ENCODE measurements at places on chromosomes 13 and 19. TPM values are rescaled to one million over a fixed set of nuclear protein-coding genes. Genes with fewer than 3 reads are reported as not detected.

The SLITRK1 gene
- total RNA-seq, result not detected

The ARHGEF7 gene
- 72.2 TPM for total RNA-seq

The ZNF30 gene
- total RNA-seq, result 4.0 TPM

The STOML3 gene
- total RNA-seq, result not detected

- H3K27me3 ChIP-seq, result no peaks in the 10 kb centered on the region
- H3K27ac ChIP-seq, result no peak overlapping the region
- no peak overlapping the region for H3K4me3 ChIP-seq
Observed at GRCh38 chr13:54841682-54842081, 1813.1 kb downstream of the OLFM4 start.

GRCh38 chr19:33553530-33554310 lies 32.1 kb upstream of the PEPD start:
- DNase-seq, result no peak
- H3K4me1 ChIP-seq, result no peaks in the 10 kb centered on the region
- H3K36me3 ChIP-seq, result no peaks in the 10 kb centered on the region
- no peak overlapping the region for H3K4me3 ChIP-seq

DNA sequence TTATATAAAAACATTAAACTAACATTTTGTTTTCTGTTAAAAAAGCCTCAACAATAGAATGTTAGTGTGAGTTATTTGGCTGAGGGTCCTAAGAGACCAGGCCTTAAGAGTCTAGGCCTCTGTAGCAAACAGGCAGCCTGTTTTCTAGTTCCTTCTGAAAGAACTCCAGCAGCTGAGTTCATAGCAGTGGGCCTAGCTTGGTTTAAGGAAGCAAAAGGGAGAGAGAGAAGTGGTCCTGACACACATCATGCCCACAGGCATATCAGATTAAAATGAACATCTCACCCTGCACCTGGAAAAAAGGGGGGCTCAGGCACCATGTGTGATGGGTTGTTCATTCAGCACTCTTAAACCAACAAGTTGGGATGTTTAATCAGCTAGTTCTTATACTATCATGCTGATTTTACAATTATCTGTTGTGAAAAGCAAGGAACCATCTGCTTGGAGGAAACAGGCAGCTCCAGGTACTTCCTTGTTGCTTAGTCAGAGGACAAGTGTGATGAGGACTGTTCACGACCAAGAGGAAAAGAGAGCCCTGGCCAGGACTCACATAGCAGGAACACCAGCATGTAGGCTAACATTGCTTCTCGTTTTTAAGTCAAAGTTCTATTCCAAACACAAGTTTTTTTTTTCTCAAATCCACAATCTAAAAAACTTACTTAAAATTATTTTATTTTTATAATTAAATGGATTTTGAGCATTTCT lies 81.3 kb upstream of the FRY start:
- no peak for DNase-seq
- H3K27ac ChIP-seq, result no peak overlapping the region
- peaks cover 1% of the 10 kb centered on the region for H3K36me3 ChIP-seq
- H3K4me1 ChIP-seq, result peaks cover 8% of the 10 kb centered on the region
- no peak overlapping the region for H3K4me3 ChIP-seq
- no peaks in the 10 kb centered on the region for H3K27me3 ChIP-seq

- H3K27ac ChIP-seq, result no peak overlapping the region
- H3K36me3 ChIP-seq, result peaks cover 49% of the 10 kb centered on the region
- H3K4me1 ChIP-seq, result peaks cover 32% of the 10 kb centered on the region
- DNase-seq, result no peak
- H3K27me3 ChIP-seq, result no peaks in the 10 kb centered on the region
Observed at GRCh38 chr19:55044771-55045716, 7.0 kb upstream of the GP6 start.

DNA sequence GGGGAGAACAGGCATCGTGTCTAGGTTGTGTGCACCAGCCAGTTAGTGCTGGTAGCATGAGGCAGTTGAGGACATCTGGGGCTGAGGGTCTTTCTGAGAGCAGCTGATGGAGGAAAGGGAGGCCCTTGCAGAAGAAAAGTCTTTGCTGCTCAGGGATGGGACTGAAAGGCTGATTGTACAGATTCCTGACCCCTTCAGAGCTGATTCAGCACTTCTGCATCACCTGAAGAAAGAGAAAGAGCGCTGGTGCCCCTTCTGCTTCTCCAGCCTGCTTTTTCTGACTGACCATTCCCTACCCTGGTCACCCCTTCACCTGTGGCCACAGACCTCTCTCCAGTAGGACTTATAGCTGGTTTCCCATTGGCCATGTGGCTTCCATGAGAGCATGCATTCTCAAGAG lies 476.2 kb downstream of the TSHZ3 start:
- no peak overlapping the region for H3K27ac ChIP-seq
- DNase-seq, result no peak
- no peaks in the 10 kb centered on the region for H3K36me3 ChIP-seq
- H3K4me3 ChIP-seq, result no peak overlapping the region

DNA sequence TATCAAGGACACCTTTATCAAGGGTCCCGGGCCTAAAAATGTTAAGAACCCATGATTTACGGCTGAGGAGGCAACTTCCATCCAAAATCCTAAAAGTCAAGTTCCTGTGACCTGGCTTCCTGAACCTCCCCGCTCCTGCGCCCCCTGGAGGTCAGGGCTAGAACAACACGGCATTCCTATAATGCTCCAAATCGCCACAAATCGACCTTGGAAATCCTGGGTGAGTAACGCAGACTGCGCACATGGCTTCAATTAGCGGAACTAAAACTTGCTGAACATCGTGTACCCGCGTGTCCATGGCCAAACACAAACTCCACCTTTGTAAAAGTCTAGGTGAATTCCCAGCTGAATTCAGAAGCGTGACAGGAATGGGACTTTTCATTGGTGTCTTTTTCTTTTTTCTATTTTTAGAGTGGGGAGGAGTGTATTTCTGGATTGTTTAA lies 4.3 kb upstream of the C5AR1 start:
- H3K4me1 ChIP-seq, result peaks cover 8% of the 10 kb centered on the region
- H3K27me3 ChIP-seq, result peaks cover 5% of the 10 kb centered on the region
